Karpas-422 (cell line): ENCODE measurements at places on chromosomes 1 and 21.

DNA sequence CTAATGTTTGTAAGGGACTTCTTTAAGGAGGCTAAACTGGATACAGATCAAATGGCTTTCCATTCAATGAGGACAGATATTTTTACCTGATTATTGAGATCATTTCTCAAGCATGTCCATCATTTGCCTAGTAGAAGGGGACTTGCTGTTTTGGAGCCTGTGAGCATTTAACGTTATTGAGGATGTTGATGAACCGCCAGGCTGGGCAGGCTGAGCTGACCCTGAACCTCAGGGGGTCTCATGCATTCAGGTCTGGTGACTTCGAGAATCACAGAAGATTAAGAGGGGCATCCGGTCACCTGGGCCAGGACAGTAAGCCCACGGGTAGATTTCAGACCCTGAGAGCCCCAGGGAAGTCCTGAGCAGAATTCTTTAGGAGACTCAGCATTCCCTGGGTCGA lies 63.1 kb downstream of the BACE2 start:
- H3K4me1 ChIP-seq = no peaks in the 10 kb centered on the region
- H3K27ac ChIP-seq = no peak overlapping the region
- no peak for DNase-seq
- no peaks in the 10 kb centered on the region for H3K36me3 ChIP-seq
- 0 out of 2 replicates have a peak, but pooled peaks cover 2% of the 10 kb centered on the region for H3K27me3 ChIP-seq

DNA sequence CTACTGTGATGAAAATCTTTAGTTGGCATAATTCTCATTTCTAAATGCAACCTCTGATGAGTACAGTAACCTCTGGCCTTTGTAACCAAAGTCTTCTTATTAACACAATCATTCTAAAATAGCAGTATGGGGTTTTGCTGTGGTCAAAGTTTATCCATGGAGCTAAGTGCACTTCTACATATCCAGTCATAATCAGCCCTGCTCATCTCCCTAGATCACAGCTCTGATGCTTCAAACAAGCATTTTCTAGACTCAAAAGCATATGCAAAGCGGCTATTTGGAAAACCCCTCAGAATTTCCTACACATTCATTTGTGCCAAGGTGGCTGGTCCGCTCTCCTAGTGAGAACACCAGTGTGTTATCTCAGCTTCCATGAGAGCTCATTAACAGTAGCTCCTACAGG lies 418.6 kb downstream of the MRPL39 start:
- H3K4me1 ChIP-seq = peaks cover 11% of the 10 kb centered on the region
- no peak overlapping the region for H3K4me3 ChIP-seq
- H3K27me3 ChIP-seq = no peaks in the 10 kb centered on the region
- H3K36me3 ChIP-seq = no peaks in the 10 kb centered on the region
- DNase-seq = no peak

GRCh38 chr1:157325220-157325619 lies 187.0 kb upstream of the ETV3 start:
- H3K36me3 ChIP-seq = no peaks in the 10 kb centered on the region
- H3K4me1 ChIP-seq = no peaks in the 10 kb centered on the region
- DNase-seq = no peak
- H3K4me3 ChIP-seq = no peak overlapping the region
- H3K27me3 ChIP-seq = no peaks in the 10 kb centered on the region; the same call in 1 of the 2 replicates

- H3K27me3 ChIP-seq = no peaks in the 10 kb centered on the region
- no peak overlapping the region for H3K4me3 ChIP-seq
- no peaks in the 10 kb centered on the region for H3K36me3 ChIP-seq
- no peak overlapping the region for H3K27ac ChIP-seq
- DNase-seq = no peak
Observed at GRCh38 chr1:152050886-152051675, 14.3 kb upstream of the S100A11 start.

- H3K27me3 ChIP-seq = no peaks in the 10 kb centered on the region
- H3K4me1 ChIP-seq = peaks cover 15% of the 10 kb centered on the region
- no peaks in the 10 kb centered on the region for H3K36me3 ChIP-seq
- DNase-seq = no peak
Observed at GRCh38 chr21:36992671-36993070, 13.8 kb upstream of the RIPPLY3 start.

DNA sequence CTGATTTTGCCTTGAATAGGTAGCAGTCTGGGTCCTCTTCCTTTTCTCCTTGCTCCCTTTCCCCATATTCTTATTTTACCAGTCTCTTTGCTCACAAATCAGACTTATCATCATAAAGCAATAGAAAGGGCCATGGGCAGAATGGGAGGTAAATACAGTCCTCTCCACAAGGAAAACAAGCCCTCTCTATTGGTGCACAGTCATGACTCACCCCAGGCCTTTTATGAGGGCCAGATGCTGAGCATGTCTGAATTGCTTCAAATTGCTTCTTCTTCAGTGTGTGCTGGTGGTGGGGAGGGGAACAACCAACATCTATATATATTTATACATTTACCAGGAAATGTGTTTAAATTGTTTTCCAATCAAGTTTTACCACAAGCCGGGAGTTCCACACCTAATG lies 75.2 kb downstream of the GFI1 start:
- H3K36me3 ChIP-seq = no peaks in the 10 kb centered on the region
- DNase-seq = no peak
- H3K4me3 ChIP-seq = no peak overlapping the region

DNA sequence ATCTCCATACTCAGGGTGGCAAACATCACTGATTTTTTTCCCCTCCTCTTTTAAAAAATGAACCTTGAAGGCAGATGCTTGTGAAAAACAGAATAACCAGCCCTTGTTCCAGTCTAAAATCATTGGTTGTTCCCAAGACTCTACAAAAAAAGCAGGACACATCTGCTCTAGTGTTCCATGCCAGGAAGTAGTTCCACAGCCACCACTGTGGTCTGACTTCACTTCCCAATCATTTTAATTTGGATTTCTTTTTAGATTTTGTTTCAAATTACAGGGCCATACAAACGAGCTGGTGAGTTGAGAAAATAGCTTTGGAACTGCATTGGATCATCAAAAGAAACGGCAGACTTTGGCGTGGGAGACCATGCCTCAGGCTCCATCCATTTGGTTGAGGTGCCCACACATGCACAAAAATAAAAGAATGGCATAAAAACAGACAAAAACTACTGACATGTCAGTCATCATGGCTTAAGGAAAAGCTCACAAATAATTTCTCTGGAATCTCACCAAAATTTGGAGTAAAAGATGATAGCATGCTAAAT lies 210.0 kb downstream of the GABPA start:
- DNase-seq = no peak
- H3K4me1 ChIP-seq = no peaks in the 10 kb centered on the region
- no peaks in the 10 kb centered on the region for H3K36me3 ChIP-seq
- no peaks in the 10 kb centered on the region for H3K27me3 ChIP-seq
- H3K27ac ChIP-seq = no peak overlapping the region

DNA sequence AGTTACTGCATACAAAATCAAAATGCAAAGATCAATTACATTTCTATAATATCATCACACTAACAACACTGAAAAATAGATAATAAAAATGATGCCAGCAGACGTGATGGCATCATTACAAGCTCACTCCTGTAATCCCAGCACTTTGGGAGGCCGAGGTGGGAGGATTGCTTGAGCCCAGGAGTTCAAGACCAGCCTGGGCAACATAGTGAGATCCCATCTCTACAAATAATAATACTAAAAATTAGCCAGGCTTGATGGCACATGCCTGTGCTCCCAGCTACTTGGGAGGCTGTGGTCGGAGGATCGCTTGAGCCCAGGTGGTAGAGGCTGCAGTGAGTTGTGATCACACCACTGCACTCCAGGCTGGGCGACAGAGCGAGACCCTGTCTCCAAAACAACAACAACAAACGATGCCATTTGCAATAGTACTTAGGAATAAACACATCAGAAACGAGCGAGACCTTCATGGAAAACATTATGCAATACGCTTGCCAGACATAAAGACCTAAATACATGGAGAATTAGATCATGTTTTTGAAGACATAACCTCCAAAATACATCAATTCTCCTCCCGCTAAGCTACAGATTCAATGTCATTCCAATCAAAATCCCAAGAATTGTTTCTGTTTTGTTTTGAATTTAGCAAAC lies 86.6 kb upstream of the ERRFI1 start:
- no peaks in the 10 kb centered on the region for H3K4me1 ChIP-seq
- no peaks in the 10 kb centered on the region for H3K36me3 ChIP-seq
- no peaks in the 10 kb centered on the region for H3K27me3 ChIP-seq
- DNase-seq = no peak
- H3K4me3 ChIP-seq = no peak overlapping the region
- H3K27ac ChIP-seq = no peak overlapping the region

DNA sequence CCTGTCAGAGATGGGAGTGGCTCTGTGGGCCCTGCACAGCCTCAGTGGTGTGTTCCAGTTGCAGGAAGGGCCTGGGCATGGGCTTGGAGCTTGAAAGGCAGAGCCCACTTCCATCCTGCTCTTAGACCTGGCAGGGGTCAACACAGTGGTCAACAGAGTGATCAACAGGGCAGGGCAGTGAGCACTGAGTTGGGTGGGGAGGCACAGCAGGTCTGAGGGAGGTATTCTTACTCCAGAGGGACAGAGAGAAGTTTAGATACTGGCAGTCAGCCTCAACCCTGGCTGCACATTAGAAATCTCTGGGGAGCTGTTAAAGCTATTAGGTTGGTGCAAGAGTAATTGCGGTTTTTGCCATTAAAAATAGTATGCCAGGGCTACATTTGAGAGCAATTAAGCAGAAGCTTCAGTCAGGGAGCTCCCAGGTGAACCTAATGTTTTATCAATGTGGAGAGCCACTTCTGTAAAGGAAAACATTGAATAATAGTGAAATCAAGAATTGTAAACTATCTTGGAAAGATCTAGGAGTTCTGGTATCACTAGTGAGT lies 37.7 kb downstream of the SH3BGR start:
- H3K4me1 ChIP-seq = peaks cover 23% of the 10 kb centered on the region
- H3K27me3 ChIP-seq = no peaks in the 10 kb centered on the region
- no peak overlapping the region for H3K27ac ChIP-seq
- no peaks in the 10 kb centered on the region for H3K36me3 ChIP-seq
- DNase-seq = peak; percentile 95

DNA sequence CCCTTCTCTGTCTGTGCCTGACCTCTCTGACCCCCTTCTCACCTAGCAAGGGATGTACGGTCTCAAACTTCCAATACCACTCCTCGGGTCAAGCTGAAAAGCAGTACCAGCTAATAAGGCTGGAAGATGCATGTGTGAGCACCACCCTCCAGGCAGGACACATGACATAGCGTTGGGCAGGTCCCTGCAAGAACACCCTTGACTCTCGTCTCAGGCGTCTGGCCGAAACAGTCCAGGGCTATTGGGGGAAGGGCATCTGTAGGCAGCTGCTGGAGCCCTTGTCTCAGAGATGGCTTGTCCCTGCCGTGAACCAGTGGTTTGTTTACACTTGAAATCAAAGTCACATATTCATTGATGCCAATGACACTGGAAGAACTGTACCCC lies 56.5 kb downstream of the CD46 start:
- peaks cover 62% of the 10 kb centered on the region for H3K36me3 ChIP-seq
- H3K4me1 ChIP-seq = peaks cover 89% of the 10 kb centered on the region
- H3K27ac ChIP-seq = peak overlapping the region; percentile 93
- peak overlapping the region; percentile 8; the same call in 1 of the 2 replicates for H3K4me3 ChIP-seq
- no peaks in the 10 kb centered on the region for H3K27me3 ChIP-seq
- no peak for DNase-seq
